ENCODE measurements at places on chromosomes 5 and 9.
A peak's percentile ranks its signal among the peaks of the same experiment; 100 is the strongest.

DNA sequence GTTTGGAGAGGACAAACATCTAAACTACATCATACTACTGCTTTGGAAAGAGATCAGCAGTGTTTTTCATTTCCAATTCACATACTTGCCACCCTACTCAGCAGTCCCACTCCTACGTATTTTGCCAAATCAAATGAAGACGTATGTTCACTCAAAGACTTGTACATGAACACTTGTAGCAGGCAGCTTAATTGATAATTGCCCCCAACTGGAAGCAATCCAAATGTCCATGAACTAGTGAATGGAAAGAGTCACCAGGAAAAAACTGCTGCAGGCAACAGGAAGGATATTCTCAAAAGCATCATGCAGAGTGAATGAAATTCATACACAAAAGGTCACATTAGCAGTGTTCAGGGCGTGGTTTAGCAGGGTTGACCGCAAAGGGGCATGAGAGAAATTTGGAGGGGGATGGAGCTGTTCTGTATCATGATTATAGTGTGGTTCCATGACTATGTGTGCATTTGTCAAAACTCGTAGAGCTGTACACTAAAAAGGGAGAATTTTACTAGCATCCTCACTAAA is 38.8 kb downstream of the PAEP start:
- DNase-seq = no peak

- no peak for DNase-seq
Observed at GRCh38 chr9:97924386-97924785, 2.1 kb upstream of the TRMO start.

GRCh38 chr9:69671311-69671878 is 776 bp downstream of the APBA1 start:
- no peak for DNase-seq

DNA sequence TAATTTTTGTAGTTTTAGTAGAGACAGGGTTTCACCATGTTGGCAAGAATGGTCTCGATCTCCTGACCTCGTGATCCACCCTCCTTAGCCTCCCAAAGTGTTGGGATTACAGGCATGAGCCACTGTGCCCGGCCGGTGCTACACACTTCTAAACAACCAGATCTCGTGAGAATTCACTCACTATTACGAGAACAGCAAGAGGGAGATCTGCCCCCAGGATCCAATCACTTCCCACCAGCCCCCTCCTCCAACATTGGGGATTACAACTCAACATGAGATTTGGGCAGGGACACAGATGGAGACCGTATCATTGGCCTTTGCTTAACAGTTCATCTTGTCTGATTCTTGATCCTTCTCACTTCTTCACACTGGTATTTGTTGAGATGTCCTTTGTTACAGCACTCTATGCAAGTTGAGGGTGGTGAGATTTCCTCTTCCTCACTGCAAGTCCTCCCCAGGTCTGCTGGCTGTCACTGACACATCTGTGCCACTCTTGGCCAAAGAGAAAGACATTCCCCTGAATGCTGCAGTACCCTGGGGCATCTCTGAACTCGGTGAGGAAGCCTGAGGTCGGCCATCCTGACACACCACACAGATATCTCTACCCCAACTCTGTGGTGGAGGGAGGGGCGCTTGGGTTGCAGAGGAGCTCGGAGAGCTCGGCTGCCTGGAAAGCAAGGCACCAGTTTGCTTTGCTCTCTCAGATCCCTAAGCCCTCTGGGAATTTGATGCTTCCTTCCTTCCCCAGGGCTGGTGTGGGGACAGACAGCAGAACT is 4.2 kb upstream of the SUB1 start:
- DNase-seq = no peak

- peak; percentile 45 for DNase-seq
Observed at GRCh38 chr5:78920604-78921003, 64.5 kb downstream of the ARSB start.

GRCh38 chr9:105295201-105295550 is 50.7 kb downstream of the SLC44A1 start:
- no peak for DNase-seq

GRCh38 chr5:96387616-96388015 is 45.4 kb downstream of the PCSK1 start:
- no peak for DNase-seq

GRCh38 chr5:110625376-110625999 is 101.0 kb downstream of the TMEM232 start:
- peak; percentile 46 for DNase-seq

GRCh38 chr9:120187758-120188157 is 392.2 kb downstream of the CDK5RAP2 start:
- DNase-seq = no peak

DNA sequence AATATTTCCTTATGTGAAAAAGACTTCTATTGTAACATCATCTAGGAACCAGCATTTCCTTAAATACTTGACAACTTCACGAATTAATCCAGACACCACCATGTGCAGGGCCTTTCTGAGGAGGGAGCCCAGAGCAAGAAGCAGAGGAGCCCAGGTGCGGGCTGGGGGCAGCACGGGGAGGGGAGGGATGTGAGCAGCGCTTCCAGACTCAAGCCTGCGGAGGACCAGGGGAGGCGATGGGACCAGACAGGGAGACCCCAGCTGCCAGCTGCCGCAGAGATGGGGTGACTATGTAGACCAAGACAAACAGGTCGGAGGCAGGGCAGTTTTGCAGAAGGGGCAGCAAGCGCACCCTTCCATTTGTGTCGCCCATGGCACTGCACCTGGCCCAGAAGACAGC is 596.1 kb downstream of the IRX1 start:
- no peak for DNase-seq

GRCh38 chr5:12277504-12278192 is 373.4 kb upstream of the CTNND2 start:
- no peak for DNase-seq

DNA sequence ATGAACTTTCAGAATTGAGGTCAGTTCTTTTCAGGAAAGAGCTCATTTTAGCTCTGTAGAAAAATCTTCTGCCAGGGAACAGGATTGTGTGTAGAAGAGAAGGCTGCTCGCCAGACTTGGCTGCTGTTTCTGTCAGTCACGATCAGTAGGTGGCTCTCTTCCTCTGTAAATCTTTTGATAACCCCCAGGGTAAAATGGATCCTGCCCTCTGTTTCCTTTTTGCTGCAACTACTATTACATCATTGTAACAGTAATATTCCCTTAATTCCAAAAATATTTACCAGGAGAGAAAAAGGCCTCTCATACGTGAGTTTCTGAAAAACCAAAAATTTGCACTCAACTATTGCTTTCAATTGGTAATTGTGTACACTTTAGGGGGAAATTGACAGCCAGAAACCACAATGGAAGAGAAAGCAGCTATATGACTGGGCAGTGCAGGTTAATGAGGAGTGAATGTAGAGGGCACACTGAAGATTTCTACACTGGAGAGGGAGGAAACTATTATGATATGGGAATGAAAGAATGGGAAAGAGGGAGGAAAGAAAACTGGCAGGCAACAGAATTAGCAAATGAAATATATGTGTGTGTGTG is 12.3 kb downstream of the IFNA21 start:
- peak; percentile 34 for DNase-seq

DNA sequence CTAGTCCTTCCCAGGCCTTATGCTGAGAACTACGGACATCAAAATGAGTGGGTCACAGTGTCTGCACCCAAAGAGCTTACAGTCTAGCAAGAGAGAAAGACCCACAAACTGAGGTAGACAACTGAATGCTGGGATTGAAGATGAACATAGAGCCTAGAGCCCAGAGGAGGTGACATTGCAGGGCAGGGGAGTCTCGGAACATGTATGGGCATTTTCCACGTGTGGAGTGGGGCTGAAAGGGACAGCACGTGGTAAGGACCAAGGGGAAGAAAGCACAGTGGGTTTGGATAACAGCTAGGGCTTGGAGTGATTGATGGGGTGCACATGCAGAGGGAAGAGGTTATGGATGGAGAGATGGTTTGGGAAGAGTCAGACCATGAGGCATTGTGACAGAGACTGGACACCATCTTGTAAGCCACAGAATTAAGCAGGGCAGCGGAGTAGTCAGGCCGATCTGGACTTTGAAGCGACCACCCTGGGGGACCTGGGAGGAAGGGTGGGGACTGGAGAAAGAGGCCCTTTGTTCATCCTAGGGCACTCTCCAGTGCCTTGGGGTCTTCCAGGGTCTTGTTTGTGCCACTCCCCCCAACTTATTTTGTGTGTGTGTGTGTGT is 47.5 kb upstream of the SH3PXD2B start:
- DNase-seq = no peak

DNA sequence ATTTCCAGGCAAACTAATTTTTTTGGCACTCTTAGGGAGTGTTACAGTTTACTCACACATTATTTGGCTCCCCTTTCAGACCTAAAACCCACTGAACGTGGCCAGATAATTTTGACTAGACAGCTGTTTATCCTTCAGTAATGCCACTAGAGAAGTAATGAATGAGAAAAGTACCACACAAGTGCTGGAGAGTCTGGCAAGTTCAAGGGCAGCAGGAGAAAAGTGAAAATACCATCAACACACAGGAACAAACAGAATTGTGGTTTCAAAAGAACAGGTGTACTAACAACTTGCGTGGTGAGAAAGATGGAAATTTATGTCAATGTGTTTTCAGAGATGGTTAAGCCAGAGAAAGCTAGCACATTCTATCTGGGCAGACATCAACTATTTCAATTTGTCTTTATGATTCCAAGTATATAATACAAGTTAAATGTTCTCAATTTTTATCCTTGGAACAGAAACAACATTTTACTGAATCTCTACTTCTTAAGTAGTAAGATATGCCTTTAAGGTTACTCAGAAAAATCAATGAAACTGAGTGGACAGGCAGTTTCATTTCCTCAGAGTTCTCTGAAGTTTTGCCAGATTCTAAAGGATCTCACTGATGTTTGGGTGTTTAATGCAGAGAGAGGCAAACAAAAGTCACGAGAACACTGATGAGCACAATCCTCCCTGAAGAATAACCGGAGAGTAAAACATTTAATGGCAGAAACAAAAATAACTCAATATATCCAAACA is 91.0 kb downstream of the ARSB start:
- peak; percentile 19 for DNase-seq

DNA sequence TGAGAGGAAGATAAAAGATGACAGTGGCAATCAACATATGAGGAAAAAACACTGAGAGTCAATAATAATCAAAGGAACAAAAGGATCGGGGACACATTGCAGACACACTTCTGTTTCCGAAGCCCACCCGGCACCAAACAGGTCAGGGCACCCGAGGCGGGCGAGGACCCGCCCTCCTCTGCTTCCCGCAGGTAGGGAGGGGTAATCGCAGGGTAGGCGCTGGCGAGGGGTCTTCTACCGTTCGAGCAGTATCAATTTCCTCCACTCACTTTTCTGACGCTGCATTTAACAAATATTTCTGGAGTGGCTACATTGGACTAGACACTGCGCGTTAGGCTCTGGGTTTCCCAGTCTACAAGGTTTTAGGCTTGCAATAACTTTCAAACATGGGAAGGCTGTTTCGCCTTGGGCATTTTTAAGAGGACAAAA is 1.3 kb downstream of the TXN start:
- no peak for DNase-seq

All from iris pigment epithelial cell (primary cell).